Activated CD4-positive, alpha-beta T cell treated with anti-CD3 and anti-CD28 coated beads, Interleukin-2, amount 50 U/mL, for 48 hours (primary cell): ENCODE measurements at places on chromosomes 12 and 14.

GRCh38 chr12:99658671-99659349 lies 11.3 kb downstream of the GARIN6 start:
- DNase-seq, result no peak

- DNase-seq, result no peak
Measured at GRCh38 chr14:22210906-22211305, 378.1 kb downstream of the DAD1 start.

- DNase-seq, result no peak
Measured at GRCh38 chr12:96471368-96472050, 17.9 kb upstream of the CFAP54 start.

- no peak for DNase-seq
Measured at GRCh38 chr14:71824816-71825215, 107.4 kb upstream of the RGS6 start.

DNA sequence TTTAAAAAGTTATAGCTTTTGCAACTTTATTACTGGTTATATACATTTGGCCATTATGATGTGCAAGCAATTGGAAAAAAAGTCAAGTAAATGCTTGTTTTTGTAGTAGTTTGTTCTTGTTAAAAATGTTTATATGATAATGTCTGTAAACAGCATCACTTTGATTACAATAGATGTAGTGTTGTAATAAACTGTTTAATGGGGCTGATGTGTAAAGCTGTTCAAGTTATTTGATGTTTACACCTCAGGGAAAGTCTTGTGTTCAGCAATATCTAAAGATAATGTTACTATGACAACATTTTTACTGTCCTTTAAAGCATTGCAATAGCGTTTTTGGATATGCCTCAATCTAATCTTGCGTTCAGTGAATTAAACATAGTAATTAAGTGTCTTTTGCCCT lies 30.4 kb downstream of the CPSF6 start:
- DNase-seq, result no peak

- no peak for DNase-seq
Measured at GRCh38 chr12:12646483-12647072, 34.9 kb downstream of the CREBL2 start.

- DNase-seq, result no peak
Measured at GRCh38 chr14:31837031-31837430, 240.1 kb upstream of the ARHGAP5 start.

GRCh38 chr12:1297206-1297605 lies 297.2 kb downstream of the FBXL14 start:
- no peak for DNase-seq

DNA sequence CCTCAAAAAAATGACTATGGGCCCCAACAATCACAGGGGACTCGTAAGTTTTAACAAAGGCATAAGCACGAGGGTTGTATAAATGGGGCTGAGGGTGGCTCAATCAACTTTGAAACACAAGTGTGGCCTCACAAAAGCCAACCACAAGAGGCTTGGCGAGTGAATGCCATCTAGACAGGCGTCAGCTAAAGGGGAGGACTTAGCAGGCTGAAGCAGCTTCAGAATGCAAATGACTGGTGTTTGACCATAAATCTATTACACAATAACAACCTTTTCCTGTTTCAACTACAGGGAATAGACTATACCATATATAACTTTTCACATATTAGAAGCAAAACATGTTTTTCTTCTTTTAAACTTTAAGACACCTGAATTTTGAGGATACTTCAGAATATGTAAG lies 777.9 kb downstream of the FSCB start:
- no peak for DNase-seq

GRCh38 chr12:45774508-45775162 lies 45.1 kb downstream of the ARID2 start:
- no peak for DNase-seq

GRCh38 chr12:124436366-124436765 lies 131.0 kb downstream of the NCOR2 start:
- no peak for DNase-seq

DNA sequence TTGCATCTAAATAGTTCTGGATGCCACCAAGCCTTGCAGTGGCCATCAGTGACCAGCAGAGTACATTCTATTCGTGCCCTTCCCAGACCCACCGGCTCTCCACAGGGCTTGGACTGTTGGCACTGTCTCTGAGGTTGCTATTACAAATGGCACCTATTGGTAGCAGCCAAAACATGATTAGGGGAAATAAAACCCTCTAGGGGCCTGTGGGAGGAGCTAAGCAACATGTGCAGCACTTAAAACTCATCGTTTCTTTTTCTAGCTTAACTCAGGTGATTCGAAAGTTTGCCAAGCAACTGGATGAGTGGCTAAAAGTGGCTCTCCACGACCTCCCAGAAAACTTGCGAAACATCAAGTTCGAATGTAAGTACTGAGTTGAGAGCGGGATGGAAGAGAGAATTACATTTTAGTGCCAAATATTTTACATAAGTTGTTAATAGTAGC lies 65.4 kb upstream of the RIC8B start:
- DNase-seq, result no peak

GRCh38 chr14:79256380-79256779 lies 954.9 kb downstream of the DIO2 start:
- DNase-seq, result no peak

DNA sequence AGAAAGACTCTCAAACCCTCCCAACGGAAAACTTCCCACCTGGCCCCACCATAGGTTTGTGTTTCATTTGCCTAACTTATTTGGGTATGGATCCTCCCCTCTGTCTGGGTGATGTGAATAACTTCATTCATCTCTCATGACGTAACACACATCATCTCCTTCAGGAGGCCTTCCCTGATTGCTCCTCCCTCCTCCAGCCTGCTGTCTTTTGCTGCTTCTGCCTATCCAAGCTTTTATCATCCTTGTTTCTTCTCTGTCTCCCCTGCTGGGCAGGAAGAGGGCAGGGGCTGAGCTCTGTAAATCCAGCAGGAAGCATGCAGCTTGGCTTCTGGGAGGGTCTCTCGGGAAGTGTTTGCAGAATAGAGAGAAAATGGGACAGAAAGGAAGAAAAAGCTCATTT lies 766.0 kb upstream of the TBX3 start:
- no peak for DNase-seq

DNA sequence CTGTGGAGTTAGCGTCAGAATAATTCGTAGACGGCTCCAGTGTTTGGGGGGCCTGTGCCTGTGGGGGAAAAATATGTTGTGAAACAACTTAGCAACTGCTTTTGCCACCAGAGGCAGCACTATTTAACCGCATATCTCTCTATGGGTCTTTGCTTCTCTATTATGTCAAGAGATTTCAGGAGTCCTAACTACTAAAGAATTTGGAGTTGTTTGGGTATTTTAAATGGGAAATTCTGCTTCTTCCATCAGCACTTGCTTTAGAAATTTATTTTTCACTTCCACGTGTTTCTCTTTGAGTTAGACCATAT lies 594 bp upstream of the CLEC14A start:
- DNase-seq, result no peak

DNA sequence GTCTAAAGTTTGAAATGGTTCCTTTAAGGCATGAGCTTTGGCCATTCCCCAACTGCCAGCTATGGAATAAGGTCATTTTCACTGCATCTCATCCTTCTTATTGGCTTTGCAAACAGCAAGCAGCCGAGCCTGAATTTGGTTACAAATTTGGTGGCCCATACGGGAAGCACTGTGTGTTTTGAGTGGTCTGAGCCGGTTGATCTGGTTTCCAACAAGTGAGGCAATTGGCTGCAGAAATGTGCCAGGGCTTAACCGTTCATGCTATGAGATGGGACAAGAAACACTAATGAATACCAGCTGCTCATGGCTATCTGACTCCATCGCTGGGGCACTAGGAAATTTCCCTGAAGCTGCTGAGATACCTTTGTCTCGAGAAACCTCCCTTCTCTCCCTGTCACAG lies 9.3 kb downstream of the EDDM3A start:
- no peak for DNase-seq

DNA sequence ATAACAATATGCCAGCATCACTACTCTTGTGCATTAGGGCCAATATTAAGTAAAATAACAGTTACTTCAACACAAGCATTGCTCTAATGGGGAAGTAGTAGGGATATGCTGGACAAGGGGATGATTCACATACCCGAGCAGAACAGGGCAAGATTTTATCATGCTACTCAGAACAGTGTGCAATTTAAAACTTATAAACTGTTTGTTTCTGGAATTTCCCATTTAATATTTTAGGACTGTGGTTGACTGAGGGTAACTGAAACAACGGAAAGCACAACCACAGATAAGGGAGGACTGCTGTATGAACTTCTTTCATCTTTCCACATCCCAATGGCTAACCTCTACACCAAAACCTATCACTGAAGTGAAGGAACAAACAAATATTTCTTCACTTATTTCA lies 36.8 kb downstream of the SARNP start:
- no peak for DNase-seq

DNA sequence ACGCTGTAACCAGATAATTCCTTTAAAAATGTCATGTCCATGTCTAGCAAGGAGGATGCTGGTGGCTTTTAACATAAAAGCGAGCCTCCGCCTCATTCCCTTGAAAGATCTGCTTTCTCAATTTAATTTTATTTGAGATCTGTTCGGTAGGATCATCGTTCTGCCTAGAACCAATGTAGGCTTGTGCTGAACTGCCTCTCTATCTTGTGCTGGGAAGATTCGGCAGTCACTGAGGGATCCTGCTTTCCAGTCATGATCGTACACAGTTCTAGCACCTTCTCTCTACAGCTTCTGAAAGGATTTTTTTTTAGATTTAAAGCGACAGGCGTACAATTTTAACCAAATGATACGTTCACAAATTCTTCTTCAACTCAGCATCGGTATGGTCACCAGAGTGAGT lies 54.3 kb downstream of the PEBP1 start:
- no peak for DNase-seq

DNA sequence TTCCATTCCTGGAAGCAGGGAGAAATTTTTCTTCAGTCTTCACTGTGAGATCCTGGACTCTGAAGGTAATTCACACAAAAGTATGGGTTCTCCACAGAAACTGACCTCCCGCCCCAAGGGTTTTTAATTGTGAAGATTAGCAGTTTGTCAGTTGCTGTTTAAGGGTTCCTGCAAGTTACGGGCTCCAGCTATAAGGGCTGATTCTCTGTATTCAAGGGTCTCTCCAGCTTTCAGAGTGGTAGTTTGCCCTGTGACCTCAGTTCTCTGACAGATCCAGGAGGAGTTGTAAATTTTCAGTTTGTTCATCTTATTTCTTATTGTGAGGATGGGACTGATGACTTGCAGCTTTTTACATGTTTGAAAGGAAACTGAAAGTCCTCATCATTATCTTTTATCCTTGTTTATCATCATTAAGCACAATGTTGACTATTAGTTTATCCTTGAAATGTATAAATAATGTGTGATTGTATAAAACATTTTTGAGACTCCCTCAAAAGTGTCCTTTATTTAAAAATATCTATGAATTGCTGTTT lies 110.9 kb downstream of the SCAF11 start:
- no peak for DNase-seq

GRCh38 chr12:126038434-126038833 lies 973.2 kb downstream of the AACS start:
- no peak for DNase-seq

DNA sequence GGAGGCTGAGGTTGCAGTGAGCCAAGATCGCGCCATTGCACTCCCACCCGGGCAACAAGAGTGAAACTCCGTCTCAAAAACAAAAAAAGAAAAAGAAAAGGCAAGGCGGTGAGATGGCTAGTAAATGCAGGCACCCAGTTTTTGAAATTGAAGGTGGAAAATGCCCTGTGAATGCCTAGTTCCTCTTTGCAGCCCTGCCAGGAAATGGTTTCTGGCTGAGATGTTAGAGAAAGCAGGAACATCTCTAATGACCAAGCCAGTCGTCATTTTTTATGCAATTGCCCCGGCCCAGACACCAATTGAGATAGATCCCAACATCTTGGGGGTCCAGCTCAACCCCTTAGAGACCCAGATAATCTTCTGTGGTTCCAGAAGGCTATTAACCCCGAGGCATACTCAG lies 17.0 kb downstream of the SLC8A3 start:
- no peak for DNase-seq

GRCh38 chr12:122166422-122167349 lies 7.3 kb downstream of the IL31 start:
- DNase-seq, result peak; percentile 67

DNA sequence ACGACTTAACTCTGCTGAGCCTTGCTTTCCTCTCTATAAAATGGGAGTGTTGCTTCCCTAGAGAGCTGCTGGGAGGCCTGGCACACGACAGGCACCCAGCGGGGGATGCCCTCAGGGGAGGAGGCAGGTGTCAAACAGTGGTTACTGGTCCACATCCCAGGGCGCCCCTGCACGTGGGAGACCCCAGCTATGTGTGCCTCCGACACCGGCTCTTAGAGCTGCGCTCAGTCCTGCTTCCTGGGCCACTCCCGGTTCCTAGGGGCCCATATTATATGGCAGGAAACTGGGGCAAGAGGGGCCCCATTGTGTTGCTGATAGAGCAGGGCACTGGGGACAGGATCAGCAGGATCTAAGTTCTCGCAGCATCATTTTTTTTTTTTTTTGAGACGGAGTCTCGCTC lies 47.3 kb downstream of the CHGA start:
- no peak for DNase-seq

- peak; percentile 80 for DNase-seq
Measured at GRCh38 chr12:55736780-55737580, 5.9 kb upstream of the GDF11 start.

DNA sequence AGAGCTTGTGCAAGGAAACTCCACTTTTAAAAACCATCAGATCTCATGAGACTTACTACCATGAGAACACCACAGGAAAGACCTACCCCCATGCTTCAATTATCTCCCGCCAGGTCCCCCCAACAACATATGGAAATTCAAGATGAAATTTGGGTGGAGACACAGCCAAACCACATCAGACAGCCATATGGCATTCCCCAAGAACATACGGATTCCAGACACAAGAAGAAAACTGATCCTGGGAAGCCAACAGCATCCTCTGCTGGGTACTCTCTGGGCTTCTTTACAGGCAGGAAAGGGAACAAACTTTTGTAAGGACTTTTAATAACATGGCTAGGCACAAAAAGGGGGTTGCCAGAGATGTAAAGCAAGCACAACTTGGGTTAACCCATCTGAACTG lies 127.2 kb downstream of the TMEM132C start:
- DNase-seq, result no peak

DNA sequence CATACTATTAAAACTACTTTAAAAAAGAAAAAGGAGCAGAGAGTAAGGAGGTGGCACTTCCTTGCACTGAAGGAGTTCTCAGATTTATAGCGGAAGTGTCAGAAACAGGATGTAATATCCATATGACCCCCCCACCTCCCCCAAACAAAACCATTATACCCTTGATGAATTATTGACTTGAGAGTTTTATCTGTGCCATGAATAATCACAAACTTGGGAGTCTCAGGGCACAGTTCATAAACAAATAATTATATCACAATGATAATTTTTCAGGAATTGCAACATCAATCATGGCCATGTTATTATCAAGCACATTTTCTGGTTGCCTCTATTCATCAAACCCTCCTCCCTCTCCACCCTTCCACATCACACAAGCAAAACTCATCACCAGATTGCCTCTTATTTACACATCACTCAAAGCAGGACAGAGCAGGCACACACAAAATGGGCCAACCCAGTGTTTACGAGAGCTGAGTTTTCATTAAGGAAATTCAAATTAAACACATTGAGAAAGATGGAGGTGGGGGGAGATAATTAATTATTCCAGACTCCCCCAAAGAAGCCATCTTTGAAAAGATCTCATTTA lies 141.4 kb downstream of the EGLN3 start:
- no peak for DNase-seq
